Sigmoid colon (tissue), 7 donors: ENCODE measurements at places on chromosomes 1 and 21. TPM values are rescaled to one million over a fixed set of nuclear protein-coding genes. Genes with fewer than 3 reads are reported as not detected.
A peak's percentile ranks its signal among the peaks of the same experiment; 100 is the strongest.

- DNase-seq = no peak
Measured at GRCh38 chr1:167145965-167146364, 52.1 kb downstream of the STYXL2 start.

GRCh38 chr1:85200463-85201339 lies at the start of gene SYDE2:
Gene SYDE2, minus strand, starts transcription at chr1:85201016. Its CDS starts 20 bp downstream, at chr1:85200996.
- DNase-seq = peak; percentile 93

GRCh38 chr21:32818411-32818810 lies 46.9 kb upstream of the PAXBP1 start:
- DNase-seq = no peak

GRCh38 chr1:212587016-212587887 lies 21.3 kb upstream of the ATF3 start:
- no peak for DNase-seq

DNA sequence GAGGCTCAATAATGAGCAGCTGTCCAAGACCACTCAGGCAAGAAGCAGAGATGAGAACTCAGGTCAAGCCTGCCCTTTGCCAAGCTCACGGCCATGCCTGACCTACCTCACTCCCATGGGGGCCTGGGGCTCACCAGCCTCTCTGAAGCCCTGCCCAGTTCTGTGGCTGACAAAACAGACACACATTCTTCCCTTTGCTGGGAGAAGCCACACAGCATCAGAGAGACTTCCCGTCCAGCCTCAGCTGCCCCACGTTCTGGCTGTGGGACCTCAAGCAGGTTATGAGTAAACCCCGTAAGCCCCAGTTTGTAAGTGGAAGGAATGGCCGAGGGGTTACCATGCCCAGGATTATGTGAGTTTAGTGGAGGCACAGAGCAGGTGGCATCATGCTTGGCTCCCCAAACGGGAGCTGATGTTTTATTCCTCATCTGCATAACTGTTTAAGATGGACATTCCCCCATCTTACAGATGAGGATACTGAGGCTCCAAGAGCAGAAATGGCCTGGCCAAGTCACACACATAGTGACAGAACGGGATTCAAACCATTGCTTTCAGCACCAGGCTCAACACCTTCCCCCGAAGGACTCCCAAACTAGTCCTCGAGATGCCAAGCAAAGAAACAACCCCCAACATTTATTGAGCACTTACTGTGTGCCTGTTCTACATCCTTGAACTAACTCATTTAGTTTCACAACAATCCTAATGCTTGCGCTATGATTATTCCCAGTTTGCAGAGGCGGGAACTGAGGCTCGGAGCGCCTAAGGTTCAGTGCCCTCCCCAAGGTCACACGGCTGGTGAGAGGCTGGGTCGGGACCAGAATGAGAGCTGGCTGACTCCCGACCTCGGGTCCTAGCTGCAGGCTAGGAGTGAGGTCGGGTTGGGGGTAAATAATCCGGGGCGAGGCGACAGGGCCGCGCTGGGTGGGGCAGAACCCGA lies 49.1 kb upstream of the LAPTM5 start:
- DNase-seq = no peak

- DNase-seq = no peak
Measured at GRCh38 chr1:37423810-37424209, 50.6 kb upstream of the ZC3H12A start.

GRCh38 chr1:235910357-235911299 lies 43.9 kb upstream of the LYST start:
- DNase-seq = no peak

GRCh38 chr1:950881-951280 lies 8.2 kb downstream of the NOC2L start:
- no peak for DNase-seq

- no peak for DNase-seq
Measured at GRCh38 chr1:222284466-222284865, 263.4 kb downstream of the HHIPL2 start.

GRCh38 chr1:171754353-171754705 lies 12.5 kb upstream of the VAMP4 start:
- no peak for DNase-seq

GRCh38 chr1:19011845-19012231 lies 55.4 kb upstream of the IFFO2 start:
- no peak for DNase-seq

GRCh38 chr1:199878823-199879222 lies 148.7 kb upstream of the NR5A2 start:
- DNase-seq = no peak

DNA sequence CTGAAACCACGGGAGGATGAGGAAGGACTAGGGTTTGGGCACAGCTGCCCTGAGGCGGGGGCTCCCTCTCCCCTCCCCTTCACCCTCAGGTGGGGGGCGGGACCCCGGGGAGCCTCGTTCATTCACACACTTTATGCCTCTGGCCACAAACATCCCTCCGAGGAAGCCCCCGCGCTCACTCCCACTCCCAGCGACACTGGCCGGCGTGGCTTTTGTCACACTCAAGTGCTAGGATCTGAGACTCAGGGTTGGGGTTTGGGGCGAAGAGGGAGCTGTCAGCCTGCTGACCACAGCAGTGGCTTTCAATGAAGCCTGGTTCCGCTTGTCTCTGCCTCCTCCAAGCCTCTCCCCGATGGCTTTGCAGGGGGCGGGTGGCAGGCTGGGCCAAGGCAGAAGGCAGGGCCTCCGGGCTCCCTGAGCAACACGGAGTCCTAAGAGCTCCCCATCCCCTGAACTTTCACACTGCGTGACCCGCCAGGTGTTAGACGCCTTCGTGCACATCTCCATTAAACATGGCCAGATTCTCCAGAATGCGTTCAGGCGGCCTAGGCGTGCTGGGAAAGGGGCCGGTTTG lies 178.1 kb downstream of the NPHP4 start:
- DNase-seq = no peak

DNA sequence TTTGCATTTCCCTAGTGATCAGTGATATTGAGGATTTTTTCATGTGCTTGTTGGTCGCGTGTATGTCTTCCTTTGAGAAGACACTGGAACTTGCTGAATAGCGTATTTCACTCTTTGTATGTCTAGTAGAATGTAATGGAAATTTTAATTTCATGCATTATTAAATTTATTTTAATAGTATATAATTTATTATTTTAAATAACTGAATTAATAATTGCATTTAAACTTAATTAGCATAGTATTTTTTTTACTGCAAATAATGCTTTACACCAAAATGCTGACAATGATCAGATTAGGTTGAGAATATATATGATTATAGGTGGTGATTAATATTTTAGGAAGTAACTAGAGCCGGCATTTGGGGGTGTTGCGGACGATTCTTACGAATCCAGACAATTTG lies 10.5 kb upstream of the MTARC1 start:
- no peak for DNase-seq

DNA sequence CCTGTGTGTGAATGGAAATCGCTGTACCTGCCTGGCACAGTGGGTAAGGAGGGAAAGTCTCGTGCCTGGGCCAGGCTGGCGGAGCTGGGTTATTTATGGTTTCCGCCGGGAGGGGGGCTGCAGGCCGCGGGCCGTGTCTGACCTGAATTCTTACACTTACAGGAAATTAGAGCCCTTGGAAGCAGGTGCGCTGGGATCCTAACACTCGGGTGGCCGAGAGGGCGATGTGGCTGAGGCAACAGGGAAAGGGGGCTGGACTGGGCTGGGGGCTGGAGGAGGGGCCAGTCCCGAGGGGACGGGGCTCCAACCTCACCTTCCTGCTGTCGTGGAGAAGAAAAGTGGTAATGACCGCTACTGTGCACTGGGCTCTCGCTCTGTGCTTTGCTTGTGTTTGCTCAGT lies 109.4 kb upstream of the WNT4 start:
- DNase-seq = no peak

- DNase-seq = no peak
Measured at GRCh38 chr1:152487871-152488270, 22.7 kb upstream of the LCE5A start.

DNA sequence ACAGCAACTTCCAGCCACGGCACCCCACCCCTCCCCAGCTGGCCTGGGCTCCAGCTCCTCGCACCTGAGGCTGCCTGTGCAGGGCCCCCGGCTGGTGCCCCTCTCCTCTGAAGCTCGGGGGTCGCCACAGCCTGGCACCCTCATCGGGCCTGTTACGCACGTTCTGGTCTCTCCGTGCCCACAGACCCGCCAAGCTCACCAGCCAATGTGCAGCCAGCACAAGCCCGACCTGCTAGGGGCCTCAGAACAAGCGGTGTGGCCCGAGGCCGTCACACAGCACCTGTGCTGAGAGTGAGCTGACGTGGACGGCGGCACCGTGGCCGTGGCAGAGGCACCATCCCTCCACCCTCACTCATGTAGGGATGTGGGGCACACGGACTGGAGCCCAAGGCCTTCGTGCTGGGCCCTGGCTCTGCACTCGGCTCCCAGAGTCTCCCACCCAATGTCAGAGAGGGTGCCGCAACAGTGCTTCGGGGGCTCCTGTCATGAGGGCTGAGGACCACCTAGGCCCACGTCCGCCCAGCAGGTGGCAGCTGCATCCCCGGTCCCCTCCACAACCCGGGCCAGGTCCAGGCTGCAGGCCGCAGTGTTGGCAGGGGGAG lies 4.4 kb upstream of the SAMD11 start:
- DNase-seq = no peak

DNA sequence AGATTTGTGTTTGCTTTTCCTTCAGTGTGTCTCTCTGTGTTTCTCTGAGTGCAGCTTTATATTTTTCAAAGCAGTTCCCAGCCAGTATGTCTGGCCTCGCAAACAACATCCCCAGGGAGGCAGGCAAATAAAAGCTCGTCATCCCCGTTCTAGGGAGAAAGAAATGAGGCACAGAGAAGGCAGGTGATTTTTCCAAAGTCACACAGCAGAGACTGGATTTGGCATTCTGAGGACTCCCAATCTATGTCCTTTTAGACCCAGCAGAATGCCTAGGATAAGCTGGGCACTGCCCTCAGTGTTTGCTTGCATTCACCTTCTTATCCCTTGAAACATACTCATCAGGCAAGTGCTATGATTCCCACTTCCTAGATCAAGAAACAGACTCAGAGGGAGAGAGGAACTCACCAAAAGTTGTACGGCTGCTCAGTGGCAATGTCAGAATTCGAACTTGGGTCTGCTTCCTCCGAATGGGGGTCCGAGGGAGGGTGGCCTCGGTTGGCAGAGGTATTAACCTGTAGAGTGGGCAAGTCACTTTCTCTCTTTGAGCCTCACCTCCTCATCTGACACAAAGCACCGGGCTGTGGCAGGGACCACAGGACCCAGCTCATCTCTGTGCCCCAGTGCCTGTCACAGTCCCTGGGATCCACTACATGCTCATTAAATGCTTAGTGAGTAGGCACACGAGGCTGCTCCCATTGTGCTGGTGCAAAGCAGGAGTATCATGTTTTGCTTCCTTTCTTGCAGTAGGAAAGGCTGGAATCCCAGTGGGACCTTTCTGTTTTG lies 4.2 kb downstream of the RAP1GAP start:
- DNase-seq = peak; percentile 27

GRCh38 chr1:94819945-94820746 lies at the start of gene SLC44A3:
Gene SLC44A3, plus strand, starts transcription at chr1:94820357. Its CDS starts 95 bp downstream, at chr1:94820452.
- DNase-seq = peak; percentile 65

DNA sequence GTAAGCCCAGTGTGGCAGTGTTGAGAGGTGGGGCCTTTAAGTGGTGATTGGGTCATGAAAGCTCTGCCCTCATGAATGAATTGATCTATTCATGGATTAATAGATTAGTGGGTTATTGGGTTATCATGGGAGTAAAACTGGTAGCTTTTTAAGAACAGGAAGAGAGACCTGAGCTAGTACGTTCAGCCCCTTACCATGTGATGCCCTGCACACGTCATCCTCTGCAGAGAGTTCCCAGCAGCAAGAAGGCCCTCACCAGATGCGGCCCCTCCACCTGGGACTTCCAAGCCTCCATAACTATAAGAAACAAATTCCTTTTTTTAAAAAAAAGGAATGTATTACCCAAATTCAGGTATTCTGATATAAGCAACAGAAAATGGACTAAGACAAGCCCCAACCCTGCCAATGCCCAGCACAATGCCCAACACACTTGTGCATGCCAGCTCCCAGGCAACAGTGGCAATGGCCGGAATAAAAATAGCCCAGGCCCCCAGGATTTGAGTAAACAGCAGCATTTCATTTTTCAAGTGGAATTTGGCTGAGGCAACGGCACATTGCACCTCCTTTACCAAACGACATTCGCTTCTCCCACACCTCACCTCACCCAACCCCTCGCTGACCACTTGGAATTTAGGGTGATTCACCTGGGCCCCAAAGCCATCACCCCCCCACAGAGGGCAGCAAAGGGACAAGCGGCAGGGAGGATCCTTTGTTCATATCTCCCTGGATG lies 215.9 kb downstream of the TOMM20 start:
- peak; percentile 66 for DNase-seq

DNA sequence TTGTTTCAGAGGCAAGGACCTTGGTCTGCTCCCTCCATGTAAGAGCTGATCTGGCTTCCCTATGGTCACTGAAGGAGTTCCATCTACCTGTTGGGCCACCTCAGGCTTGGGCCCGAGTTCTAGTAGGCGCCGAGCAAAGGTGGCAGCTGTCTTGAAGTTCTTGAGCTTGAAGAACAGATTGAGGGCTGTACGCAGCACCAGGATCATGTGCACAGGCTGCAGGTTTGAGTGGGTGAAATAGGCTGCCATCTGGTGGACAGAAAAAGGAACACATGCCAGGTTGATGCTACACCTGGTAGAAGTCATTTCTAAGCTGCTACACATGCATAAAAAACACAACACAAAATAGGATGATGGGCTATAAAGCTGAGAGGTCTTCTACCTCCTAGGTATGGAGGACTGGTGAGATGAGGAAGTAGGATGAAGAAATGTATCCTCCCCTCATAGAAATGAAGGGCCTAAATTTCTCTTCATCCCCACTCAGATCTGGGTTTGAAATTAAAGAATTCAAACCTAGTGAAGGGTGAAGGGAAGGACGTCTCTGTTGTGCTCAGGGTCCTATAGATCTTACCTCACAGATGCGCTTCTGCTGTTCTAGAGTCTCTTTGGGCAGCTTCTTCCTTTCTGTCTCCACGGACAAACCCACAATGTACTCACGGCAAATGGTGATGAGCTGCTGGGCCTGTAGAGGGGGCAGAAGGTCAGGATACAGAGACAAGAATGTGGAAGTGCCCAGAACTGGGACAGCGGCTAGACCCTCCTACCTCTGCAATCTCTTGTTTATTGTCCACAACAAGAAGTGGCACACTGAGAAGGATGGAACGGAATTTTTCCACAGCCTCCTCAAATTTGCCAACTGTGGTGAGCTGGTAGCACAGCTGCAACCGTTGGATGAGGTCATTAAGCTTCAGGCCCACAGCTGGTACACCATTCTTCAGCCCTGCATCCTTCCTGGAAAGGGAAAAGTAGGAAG lies 6.6 kb upstream of the PEX19 start:
- peak; percentile 81 for DNase-seq

IVL gene
- total RNA-seq = not detected

SFT2D2 gene
- 37.1 TPM for total RNA-seq

VPS26C gene
- total RNA-seq = 71.7 TPM

CR1L gene
- total RNA-seq = not detected

GRIK1 gene
- total RNA-seq = under 0.01 TPM

FCRL6 gene
- not detected for total RNA-seq

CNR2 gene
- total RNA-seq = not detected
